ENCODE measurements at places on chromosomes 13 and 19.
A peak's percentile ranks its signal among the peaks of the same experiment; 100 is the strongest.

GRCh38 chr19:28483197-28483596 is 729.8 kb downstream of the UQCRFS1 start:
- no peak for DNase-seq

- no peak for DNase-seq
Measured at GRCh38 chr19:52945652-52946321, 16.9 kb downstream of the ZNF816 start.

- DNase-seq = no peak
Measured at GRCh38 chr19:42323473-42323851, 2.0 kb upstream of the MEGF8 start.

GRCh38 chr13:55869648-55870047 is 1271.1 kb upstream of the PRR20A start:
- no peak for DNase-seq

DNA sequence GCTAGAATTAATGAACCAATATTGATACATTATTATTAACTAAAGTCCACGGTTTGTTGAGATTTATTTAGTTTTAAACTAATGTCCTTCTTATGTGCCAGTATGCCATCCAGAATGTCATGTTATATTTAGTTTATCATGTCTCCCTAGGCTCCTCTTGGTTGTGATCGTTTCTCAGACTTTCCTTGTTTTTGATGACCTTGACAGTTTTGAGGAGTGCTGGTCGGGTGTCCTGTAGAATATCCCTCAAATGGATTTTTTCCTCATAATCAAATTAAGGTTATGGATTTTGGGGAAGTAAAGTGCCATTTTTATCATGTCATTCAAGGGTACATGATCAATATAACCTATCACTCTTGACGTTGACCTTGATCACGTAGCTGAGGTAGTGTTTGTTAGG is 6.1 kb upstream of the ZNF45 start:
- DNase-seq = no peak

DNA sequence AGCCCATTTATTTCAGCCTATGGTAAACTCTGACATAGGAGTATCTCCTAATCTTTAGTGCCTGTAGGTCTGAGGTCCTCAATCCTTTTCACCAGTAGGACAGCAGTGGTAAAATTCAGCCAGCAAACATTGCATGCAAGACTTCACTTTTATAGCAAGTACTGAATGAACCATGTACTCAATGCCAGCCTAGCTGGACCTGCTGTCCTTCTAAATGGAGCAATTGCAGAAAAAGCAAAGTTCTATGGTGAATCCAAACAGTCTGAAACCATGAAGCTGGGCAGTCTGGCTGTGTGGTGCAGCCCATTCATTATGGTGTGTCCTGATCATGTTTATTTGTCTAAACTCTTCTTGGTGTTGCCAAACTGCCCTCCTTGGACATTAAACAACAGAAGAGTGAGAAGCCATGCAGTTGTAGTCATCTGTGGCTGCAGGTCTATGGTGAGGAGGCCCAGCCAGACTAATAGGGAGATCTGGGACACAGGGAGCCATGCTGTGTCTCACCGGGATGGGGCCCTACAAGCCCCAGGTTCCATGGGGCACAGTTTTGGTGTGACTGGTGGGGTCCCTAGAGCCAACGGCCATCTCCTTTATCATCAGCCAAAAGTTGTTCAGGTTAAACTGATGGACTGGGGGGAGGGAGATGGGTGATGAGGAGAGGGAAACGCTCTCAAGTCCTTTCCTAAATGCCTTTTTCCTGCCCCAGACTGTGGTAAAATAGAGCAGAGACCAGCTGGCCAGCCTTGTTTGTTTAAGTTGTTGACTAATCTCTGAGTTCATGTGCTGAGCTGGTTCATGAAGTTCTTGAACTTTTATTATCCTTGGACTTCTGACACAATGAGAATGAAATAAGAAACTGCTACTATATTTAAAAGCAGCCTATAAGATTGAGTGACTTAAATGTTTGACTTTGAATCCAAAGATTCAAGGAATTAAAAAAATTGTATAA is 20.6 kb upstream of the TNFSF11 start:
- no peak for DNase-seq

- DNase-seq = no peak
Measured at GRCh38 chr19:13026462-13027370, 31.4 kb downstream of the NFIX start.

GRCh38 chr19:33347300-33347699 is 26.2 kb upstream of the CEBPG start:
- DNase-seq = no peak

- no peak for DNase-seq
Measured at GRCh38 chr13:95382411-95382810, 81.2 kb upstream of the ABCC4 start.

DNA sequence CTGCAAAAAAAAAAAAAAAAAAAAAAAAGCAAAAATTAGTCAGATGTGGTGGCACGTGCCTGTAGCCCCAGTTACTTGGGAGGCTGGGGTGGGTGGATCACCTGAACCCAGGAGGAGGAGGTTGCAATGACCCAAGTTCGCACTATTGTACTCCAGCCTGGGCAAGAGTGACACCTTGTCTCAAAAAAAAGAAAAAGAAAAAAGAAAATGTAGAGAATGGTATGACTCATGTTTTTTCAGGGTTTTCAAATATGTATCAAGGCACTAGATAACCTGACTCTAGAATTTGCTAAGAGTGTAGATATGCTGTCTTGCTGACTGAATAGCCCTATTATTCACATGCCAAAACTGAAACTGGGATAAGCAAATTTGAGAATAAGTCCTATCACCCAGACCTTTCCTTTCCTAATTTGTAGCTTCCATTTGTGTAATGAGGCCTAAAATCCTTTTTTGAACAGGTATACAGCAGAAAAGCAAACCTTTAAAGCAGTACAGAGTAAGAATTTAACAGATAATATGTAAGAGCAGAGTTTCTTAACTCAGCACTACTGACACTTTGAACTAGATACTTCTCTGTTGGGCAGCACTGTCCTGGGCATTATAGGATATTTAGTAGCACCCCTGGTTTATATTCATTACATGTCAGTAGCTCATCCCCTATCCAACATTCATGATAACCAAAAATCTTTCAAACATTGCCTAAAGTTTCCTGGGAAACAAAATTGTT is 108.6 kb downstream of the ELF1 start:
- DNase-seq = no peak

GRCh38 chr19:21900401-21900800 is 64.4 kb upstream of the ZNF43 start:
- no peak for DNase-seq

GRCh38 chr19:21626924-21627697 is 121.7 kb downstream of the ZNF429 start:
- DNase-seq = no peak

DNA sequence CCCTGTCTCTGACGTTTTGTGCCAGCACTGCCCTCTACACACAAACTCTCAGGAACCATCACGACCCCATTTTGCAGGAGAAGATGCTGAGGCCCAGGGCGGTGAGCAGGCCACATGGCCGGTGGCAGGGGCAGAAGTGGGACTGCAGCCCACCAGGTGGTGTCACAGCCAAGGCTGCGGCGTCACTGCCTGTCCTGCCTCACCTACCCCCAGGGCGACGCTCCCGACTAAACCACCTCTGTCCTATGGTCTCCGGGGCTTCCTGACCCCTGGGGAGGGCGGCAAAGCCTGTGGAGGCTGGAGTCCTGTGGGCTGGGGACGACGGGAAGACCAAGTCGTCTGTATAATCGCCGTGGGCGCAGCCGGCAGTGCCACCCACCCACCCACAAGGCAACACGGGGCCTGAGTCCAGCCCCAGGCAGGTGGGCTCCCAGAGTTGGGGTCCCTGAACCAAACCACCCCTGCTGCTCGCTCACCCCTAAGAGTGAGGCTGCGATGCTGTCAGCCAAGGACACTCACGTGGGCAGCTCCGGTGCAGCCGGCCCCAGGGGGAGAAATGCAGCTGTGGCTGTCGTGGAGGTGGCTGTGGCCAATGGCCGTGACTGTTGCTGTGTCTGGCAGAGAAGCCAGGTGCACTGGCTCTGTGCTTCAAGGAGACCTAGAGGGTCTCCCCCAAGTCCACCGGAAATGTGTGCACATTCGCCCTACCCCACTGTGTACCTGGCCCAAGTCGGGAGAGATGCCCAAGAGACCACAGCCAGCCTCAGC is 29.7 kb downstream of the RASA3 start:
- no peak for DNase-seq

DNA sequence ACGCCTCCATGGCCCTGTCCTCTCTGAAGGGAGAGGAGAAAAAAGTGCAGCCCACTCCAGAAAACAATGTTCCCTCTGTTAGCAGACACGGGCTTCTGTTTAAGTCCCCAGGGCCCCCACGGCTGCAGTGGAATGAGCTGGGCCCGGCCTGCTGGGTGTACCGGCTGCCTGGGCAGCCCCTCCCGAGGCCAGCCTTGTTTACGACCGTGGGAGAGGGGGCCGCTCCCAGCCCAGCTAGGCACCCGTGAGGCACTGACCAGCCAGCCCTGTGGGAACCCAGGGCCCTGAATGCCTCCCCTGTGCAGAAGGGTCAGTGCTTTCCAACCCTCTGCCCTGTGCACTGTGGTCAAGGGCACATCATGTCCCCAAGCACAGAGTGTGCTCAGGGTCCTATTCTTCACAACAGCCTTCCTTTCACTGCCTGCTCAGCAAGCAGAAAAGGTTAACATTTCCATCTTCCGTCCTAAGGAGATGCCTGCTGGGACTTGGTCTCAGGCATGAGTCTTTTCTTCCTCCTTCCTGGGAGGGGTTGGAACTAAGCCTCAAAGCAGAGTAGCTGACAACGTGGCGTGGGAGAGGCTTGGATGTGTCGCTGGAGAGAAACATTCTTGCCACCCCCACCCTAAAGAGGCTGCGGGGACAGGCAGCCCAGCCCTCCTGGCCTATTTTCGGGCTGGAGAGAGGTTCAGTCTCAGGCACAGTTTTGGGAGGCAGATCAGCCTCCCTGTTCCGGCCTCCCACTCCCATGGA is 90.1 kb downstream of the RGCC start:
- peak; percentile 43 for DNase-seq

DNA sequence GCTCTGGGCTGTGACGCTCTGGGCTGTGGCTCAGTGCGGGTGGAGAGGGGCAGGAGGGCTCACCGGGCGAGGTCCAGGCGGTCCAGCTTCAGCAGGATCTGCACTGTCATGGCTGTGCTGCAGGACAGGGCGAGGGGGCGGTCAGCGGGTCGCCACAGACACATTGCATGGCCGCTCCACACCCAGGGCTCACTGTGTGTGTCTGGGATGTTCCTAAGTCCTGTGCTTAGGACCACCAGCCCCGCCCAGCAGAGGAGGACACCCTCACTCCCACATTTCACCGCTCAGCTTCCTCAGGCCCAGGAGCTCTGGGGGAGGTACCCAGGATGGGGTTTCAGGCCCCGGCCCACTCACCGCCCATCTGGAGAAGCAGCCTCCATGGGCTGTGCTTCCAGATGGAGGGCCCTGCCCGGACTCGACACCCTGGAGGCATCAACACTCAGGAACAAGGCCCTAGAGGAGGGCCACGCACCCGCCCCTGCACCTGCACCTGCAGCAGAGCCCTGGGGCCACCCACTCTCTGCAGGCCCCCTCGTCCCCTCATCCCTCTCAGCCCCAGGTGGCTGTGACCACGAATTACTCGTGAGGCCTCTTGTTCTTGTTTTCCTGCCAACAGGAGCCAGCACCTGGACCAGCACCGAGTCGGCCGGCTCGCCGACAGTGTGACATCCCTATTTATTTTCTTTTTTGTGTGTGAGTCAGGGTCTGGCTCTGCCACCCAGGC is 9.7 kb upstream of the CERS1 start:
- DNase-seq = no peak

DNA sequence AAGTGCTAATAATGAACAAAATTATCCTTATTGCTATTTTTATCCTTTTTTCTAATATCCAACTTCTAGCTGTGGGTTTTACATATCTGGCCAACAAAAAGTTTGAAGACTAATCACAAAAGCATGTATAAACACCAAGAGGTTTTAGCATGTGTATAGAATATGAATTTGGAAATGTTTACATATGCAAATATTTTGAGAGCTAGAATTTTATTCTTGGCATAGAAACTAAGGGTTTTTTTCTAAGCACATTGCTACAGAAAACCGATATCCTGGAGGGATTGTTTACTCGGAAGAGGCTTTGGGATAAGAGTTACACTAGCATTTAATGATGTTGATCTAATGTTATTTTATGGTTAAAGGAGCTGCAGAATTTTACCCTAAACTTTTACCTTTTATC is 392.1 kb downstream of the EFNB2 start:
- DNase-seq = no peak

DNA sequence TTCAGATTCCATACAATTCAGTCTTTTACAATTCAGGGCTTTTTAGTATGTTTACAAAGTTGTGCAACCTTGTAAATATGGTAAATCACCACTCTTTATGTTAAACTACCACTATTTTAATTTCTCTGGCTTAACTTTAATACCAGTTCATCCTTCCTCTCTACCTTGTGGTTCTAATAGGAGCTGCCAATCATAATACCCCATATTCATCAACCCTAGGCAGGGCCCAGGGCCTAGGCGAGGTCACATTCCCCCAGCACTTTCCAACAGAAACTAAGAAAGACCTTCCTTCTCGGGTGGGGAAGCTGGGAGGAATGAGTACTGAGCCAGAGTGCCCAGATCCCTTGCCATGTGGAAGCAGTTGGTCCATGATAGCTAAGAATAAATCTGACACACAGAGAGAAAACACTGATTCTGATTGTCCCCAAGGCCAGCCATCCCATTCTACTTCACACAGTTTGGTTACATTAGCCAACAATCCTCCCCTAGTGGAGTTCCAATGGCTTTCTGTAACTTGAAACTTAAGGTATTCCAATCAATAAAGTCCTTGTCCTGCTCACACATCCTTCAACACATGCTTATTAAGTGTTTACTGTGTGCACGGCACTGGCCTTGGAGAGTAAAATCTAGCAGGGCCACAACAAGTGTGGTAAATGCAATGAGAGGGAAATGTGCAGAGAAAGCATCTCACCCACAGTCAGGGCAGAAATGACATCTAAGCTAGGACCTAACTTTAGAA is 76.8 kb downstream of the NUFIP1 start:
- no peak for DNase-seq

DNA sequence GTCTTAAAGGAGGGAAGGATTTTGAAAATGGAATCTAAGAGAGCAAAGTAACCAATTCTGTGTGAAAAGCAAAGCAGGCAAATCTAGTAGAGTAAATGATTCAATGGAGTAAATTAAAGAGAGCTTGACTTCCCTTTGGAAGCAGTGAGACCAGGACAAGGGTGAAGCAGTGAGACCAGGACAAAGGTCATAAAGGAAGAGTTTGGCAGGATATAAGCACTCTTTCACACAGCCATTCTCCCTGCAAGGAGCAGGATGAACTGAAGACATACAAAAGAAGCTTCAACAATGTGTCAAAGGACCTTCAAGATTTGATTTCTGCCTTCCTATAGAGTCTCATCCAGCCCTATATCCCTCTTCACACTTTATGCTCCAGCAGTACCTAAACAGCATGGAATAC is 123.8 kb downstream of the ENOX1 start:
- no peak for DNase-seq

DNA sequence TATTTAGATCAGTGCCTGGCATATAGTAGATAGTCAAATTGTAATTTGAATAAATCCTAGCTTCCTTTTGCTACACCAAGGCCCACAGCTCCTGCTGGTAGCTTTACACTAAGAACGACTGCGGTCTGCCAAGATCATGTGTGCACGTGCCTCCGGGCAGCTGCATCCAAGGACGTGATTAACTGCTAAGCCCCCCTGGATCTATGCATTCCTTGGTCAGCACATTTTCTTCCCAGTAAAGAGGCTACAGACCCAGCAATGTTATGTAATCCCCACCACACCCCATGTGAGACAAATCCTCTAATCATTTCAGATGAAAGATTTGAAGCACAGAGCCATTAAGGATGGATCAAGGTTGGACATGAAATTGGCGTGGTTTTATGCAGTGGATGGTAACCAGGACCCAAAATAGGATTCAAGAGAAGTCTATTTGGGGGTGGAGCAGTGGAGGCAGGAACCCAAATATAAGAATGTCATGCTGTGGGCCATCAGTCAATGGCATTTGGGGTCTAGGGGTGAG is 65.2 kb upstream of the PEG3 start:
- DNase-seq = no peak

Measured in AG20443 (cell line).